ENCODE measurements at places on chromosomes 12 and 14.

DNA sequence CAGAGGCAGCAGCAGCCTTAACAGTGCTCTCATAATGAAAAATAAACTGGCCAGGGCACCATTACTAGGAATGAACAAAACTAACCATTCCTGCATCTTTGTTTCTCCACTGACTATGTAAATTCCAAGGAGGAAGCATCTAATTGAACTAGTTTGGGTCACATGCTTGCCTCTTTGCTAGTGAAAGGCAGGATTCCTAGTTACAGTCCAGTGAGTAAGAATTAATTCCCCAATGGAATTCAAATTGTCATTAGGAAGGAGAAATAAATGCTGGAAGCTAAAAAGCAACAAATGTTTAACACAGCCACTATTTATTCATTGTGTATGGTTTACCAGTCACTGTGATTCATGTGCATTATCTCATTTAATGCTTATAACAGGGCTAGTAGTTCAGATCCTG, 316.0 kb downstream of the CCDC91 start:
- DNase-seq: no peak

DNA sequence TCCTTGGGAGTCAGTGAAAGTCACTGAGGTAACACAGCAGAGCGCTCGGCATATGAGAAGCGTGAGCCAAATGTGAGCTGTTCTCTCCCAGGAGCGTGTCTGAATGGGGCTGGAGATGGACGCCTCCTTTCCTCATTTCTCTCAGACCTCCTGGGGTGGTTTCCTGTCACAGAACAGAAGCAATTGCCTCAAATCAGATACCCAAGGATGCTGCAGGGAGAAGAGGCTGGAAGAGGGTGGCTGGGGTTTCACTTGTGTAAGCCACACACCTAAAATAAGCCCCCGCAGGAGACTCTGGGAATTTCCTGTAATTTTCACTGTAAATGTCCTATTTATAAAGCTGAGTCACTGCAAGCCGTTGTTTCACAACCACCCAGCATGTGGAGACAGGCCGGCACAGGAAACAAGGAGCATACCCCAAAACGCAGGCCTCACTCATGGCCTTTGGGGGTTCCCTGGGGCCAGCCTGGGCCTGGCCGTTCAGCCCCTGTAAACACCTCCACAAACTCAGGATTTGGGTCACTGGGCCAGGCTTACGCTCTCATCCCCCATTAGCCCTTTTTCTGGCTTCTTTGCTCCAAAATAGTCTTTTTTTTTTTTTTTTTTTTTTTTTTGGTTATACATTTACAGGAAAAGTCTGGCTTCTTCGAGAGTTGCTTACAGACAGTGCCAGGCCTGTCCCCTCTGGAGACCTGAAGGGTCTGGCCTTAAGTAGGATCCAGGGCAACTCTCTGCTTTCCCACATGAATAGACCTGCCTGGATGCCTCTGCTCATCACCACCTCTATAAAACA, 55.3 kb downstream of the VCPKMT start:
- DNase-seq: peak; percentile 97

DNA sequence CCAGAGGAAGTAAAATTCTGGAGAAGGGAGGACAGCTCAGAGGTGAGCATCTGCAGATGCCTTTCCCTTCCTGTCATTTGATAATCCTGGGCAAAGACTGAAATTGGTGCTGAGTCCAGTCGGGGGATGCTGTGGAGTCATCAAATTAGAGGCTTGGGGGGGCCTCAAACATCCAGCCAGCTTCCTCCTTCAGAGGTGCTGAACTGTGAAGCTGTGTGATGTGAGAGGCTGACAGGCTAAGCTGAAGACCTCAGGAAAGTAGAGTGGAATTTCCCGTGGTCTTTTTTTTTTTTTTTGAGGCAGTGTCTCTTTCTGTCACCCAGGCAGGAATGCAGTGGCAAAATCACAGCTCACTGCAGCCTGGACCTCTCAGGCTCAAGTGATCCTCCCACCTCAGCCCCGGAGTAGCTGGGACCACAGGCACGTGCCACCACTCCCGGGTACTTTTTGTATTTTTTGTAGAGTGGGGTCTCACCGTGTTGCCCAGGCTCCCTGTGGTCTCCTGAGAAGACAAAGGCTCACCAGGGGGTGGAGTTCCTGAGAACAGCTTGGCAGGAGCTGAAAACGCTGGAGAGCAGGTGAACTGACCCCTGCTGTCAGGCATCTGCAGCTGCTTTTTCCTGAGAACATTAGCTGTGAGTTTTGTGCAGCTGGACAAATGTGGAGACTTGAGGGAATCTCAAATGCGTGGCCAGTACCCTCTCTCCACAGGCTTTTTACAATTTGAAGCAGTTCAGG, 6.1 kb upstream of the TCL1B start:
- no peak for DNase-seq

DNA sequence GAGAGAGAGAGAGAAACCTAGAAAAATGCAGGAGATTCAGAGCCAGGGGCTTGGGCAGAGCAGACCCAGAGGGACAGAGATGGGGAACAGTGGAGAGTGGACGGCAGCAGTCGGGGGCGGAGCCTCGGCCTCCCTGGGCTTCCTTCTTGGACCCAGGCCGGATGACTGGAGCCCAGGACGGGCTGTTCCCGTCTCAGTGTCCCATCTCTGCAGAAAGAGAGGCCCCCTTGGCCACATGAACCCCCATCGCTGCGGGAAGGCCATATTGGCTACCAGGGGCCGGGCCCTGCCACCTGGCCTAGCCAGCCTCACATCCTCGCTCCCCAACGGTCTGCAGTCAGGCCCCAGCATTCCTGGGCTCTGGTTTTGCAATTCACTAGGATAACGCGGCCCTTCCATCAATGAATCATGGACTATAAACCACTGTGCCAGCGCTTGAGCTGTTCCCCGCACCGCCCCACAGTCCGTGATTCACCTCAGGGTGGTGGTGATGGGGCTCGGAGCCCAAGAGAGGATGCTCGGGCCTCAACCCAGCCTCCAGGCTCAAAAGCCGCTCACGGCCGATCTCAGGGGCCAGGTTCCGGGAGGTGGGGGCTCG, 116.5 kb downstream of the RFLNA start:
- DNase-seq: no peak

GRCh38 chr12:89468648-89469326, 55.8 kb downstream of the GALNT4 start:
- peak; percentile 45 for DNase-seq

- DNase-seq: no peak
Observed at GRCh38 chr12:98660521-98660920, 15.4 kb downstream of the APAF1 start.

DNA sequence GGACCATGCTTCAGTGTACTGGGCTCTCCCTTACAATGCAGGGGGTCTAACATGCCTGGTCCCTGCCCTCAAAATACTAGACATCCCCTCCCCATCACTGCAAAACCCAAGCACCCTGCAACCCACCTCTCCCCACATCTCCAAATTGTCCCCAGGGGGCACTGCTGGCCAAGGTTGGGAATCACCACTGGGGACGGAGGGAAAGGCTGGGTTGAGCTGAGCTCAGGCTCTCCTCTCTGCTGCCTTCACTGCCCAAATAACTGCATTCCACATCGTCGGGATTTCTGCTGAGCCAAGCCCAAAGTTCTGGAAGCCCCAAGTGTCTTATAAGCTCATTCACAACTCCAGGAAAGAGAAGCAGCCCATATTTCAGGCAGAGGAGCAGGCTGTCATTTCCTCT, 69.6 kb downstream of the NT5DC3 start:
- peak; percentile 36 for DNase-seq

GRCh38 chr12:92158796-92159439, 13.3 kb upstream of the BTG1 start:
- DNase-seq: peak; percentile 69

DNA sequence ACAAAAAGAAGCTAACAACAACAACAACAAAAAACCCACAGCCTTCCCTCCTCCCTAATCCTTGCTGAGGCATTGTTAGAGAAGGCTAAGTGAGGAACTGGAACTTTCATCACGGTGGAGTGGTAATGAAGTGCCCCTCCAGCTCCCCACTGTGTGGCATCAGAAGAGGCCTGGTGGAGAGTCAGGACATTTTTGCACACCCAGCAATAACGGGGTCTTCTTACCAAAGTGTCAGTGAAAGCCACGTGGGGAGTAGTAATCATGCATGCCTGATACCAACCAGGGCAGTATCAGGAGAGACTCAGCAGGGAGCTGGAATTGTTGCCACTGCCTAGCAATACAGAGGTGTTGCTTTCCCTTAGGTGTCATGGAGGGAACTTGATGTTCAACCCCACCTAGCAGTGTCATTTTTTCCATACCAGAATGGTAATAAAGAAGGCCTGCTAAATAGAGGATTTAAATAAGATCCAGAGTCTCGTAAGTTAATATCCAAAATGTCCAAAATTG, 299.7 kb upstream of the RGS6 start:
- DNase-seq: no peak

- DNase-seq: no peak
Observed at GRCh38 chr14:90045616-90046015, 16.2 kb upstream of the KCNK13 start.

DNA sequence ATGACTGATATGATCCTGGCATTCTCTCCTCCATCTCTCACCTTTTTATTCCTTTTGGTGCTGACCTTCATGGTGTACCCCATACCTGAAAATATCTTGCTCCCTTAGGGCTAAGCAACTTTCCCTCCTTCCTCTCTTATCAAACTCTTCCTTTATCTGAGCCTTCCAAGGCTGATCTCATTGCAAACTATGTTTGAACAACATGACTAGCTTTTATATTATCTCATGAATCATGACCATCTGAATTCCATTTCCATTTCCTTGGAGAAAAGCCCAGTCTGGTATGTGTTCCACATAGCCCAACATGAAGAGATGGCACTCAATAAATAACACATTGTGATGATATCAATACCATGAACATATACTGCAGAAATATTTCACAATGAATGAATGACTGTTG, 111.6 kb downstream of the TSPAN8 start:
- DNase-seq: no peak

DNA sequence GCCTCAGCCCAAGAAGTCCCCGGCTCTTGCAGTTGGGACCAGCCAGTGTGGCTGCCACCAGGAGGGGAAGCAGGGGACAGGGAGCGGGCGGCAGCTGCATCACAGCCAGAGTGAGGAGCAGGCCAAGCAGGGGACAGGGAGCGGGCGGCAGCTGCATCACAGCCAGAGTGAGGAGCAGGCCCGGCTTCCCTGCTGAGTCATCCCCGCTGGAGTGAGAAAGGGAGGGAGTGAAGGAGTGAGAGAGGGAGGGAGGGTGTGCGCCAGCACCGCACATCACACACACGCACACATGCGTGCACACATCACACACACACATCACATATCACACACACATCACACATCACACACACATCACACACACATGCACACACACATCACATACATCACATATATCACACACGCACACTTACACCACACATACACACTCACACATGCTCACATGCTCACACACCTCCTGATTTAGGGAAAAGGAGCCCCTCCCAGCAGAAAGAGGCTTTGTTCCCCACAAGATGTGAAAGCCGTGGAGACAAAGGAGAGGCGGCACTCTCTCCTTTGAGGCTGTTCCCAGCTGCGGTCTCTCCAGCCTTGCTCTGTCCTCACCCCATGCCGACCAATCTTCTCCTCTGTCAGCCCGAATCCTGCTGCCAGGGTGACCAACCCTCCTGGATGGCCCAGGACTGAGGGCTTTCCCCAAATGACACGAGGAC, 16.7 kb upstream of the ZDHHC22 start:
- no peak for DNase-seq

DNA sequence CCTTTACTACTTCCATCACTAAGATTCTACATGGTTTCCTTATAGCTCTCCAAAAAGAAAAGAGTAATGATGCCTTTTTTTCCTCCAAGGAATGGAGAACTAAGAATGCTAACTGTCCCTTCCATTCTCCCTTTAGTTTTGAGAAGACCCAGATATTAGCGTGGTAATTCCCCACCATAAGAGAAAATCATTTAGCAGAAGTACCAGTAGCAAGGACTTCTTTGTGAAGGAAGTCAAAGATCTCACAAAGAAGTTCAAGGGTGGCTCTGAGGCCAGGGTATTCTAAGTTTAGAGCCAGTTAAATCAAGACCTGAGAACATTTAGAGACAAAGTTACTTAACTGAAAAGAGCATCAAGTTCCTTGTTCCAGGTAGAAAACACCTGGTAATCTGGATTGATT, 7.3 kb downstream of the USP15 start:
- DNase-seq: no peak

DNA sequence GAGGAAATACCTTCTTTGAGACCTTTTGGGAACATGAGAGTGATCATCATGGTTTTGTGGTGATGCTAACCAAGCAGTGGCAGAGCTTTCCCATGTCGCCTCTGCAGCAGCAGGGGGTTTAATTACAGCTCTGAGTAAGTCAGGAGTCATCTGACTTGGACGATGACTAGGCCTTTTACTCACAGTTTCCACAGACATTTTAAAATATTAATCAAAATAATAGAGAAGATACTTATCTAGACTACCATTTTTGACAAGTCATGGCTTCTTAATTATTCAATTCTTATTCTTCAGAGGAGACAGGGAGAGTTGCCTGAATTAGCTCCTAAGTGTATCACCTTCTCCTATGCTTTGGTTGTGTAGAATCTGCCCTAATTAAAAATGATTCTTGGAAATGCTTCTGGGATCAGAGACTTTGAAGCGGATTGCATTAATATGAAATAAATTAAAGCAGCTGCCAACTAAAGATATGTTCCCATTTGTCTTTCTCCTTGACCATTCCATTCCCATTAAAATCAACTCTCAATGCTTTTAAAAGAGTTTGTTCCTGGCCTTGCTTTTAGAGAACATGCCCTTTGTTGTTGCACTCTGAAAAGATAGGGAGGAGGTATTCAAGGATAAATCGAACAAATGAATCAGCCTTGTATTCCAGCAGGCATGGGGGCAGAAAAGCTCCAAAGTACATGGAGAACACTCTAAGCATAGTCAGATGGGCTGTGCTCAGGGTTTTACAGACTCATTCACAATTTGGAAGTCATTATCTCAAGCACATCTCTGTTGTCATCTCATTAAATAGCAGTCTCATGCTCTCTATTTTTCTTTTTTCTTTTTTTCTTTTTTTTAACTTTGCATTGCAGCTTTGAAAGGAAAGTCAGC, 7.7 kb upstream of the IFNG-AS1 start:
- no peak for DNase-seq

- DNase-seq: peak; percentile 19
Observed at GRCh38 chr12:45216983-45217485, 1.1 kb downstream of the ANO6 start.

- DNase-seq: no peak
Observed at GRCh38 chr12:100265732-100266584, 921 bp downstream of the DEPDC4 start.

GRCh38 chr14:26872515-26873361, 274.9 kb upstream of the NOVA1 start:
- DNase-seq: no peak

DNA sequence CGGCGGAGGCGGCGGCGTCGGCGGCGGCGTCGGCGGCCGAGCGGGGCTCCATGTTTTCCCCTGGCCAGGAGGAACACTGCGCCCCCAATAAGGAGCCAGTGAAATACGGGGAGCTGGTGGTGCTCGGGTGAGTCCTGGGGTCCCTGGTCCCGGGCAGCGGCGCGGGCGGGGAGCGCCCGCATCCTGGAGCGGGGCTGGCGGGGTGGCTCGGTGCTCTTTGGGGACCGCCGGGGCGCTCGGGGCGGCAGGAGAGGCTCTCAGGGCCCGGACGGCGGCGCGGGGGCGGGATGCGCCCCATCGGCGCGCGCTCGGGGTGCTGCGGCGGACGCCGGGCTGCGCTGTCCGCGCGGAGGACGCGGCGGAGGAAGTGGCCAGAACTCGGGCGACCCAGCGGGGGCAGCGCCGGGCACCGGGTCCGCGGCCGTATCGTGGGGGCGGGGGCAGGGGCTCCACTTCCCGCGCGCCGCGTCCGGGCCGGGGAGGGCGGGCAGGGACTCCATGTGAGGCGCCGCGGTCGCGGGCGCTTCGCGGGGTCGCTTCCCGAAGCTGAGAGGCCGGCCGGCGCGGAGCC, 485 bp downstream of the PELI2 start:
- no peak for DNase-seq
